ENCODE measurements at places on chromosomes 6 and 20.

DNA sequence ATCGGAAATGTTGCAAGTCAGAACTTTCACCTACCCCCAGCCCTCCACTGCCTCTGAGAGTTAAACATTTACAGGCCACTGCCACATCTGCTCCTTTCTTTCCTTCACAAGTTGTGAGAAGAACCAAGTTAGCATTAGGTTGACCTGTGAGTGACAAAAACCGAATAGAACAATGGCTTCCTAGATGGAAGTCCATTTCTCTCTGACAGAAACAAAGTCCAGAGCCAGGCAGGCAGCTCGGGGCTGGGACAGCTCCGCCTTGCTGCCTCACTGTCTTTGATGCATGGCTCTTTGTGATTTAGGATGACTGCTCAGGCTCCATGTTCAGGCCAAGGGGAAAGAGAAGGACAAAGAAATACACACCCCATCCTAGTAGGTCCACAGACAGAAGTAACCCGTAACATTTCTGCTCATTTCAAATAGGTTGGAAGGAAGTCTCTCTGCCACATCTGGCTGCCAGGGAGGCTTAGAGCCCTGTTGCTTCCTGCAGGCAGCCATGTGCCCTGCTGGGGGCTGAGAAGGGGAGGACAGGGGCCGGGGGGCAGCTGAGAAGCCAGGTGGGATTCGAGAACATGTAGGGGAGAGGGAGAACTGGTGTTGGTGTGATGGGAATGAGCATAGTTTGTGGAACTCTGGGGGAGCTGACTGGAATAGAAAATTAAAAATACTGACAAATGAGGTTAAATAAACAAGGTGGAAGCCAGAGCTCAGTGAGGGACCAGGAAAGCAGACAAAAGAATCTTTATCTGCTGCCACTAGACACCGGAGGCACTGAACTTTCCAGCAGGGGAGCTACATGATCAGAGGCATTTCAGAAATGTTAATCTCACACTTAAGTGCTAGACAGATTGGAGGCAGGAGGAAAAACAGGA, 19.5 kb upstream of the IER3 start:
- DNase-seq = peak; percentile 61

GRCh38 chr20:34165018-34165619, 53.1 kb upstream of the EIF2S2 start:
- no peak for DNase-seq

DNA sequence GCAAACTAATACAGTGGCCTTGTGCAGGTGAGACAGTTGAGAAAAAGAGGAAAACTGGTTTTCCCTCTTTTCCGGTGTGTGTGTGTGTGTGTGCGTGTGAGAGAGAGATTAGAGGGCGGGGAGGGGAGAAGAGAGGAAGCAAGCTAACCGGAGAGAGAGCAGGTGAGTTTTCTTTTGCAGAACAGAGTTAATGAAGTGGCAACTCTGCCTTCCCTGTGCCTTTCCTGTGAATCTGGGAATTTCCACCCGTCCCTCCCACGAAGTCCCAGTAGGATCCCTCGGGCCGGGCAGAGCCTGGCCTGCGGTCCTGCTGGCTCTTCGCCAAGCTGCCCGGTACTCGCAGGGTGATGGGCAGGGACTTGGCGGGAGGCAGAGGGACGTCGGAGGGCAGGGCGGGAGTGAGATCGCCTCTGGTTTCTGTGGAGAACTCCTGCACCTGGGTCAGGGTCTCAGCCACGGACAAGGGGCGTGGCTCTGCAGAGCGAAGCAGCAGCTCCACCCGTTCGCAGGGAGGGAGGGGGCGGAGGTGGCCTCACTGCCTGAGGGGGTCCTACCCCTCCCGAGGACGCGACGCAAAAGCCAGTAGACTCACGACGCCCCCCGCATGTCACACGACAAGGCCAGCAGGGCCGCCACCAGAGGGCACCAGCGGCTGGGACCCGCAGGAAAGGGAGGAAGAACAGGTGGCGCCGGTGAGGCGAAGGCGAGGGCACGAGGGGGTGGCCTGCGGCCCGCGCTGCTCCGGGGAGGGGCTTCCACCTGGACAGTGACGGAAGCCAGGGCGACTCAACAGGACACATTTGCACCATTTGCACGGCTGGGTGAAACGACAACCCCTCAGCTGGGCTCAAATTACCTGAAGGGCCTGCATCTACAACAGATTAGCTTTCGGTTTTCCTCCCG, 51.2 kb upstream of the RNF182 start:
- peak; percentile 86 for DNase-seq

DNA sequence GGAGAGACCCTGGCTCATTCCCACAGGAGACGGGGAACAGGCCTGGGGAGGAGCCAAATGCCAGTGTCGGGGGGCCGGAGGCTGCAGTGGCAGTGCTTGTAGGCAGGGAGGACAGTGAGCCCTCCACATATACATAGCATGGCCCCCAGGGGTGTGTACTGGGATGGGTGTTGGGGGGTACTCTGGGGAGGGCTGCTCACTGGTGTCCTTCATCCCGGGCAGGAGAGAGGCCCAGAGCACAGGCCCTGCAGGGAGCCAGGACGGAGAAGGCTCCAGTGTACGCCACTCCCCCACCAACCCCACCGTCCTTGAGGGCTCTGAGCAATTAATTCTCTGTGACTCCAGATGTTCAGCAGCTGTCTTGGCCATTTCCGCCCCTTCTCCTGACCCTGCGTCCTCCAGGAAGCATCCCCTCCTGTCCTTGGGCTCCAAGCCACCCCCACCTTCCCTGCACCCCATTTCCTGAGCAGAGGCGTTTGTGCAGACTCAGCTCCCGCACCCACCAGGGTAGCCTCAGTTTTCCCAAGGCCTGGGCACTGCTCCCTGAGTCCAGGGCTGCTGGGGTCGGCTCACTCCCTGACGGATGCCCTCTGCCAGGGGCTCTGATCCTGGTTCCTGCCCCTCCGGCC, 3.4 kb upstream of the ABHD16B start:
- DNase-seq = peak; percentile 46

DNA sequence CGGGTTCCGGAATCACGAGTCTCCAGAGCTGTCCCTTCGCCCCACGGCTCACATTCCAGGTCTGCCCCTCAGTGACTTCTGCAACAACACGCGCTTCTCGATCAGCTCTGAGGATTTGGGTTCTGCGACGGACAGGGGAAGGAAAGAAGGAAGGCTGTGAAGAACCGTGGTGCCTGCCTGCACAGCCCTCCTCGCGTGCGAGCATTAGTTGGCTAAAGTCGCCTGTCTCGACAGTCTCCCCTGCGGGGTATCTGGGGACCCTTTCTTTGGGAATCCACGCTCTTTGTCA, 23.1 kb downstream of the VPS52 start:
- DNase-seq = no peak

- DNase-seq = no peak
Measured at GRCh38 chr20:62805155-62805710, 598 bp downstream of the OGFR start.

DNA sequence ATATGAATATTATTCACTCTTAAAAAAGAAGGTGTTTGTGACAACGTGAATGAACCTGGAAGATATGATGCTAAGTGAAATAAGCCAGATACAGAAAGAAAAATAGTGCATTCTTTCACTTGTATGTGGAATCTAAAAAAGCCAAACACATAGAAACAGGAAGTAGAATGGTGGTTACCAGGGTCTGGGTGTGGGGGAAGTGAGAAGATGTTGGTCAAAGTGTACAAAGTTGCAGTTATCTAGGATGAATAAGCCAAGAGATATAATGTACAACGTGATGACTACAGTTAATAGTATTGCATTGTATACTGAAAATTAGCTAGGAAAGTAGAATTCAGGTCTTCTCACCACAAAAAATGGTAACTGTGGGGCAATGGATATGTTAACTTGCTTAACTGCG, 151.1 kb upstream of the HCRTR2 start:
- DNase-seq = no peak

GRCh38 chr6:231779-232178, 60.5 kb upstream of the DUSP22 start:
- no peak for DNase-seq

All from ecto neural progenitor cell (in vitro differentiated cells).